ENCODE measurements at places on chromosomes 6 and 20. TPM values are rescaled to one million over a fixed set of nuclear protein-coding genes. Genes with fewer than 3 reads are reported as not detected.

GRCh38 chr6:39801456-39802251 is 9.5 kb downstream of the DAAM2 start:
- no peak for DNase-seq
- no peaks in the 10 kb centered on the region for H3K36me3 ChIP-seq
- H3K4me3 ChIP-seq, result no peak overlapping the region
- no peak overlapping the region for H3K27ac ChIP-seq
- peaks cover 2% of the 10 kb centered on the region for H3K27me3 ChIP-seq

DNA sequence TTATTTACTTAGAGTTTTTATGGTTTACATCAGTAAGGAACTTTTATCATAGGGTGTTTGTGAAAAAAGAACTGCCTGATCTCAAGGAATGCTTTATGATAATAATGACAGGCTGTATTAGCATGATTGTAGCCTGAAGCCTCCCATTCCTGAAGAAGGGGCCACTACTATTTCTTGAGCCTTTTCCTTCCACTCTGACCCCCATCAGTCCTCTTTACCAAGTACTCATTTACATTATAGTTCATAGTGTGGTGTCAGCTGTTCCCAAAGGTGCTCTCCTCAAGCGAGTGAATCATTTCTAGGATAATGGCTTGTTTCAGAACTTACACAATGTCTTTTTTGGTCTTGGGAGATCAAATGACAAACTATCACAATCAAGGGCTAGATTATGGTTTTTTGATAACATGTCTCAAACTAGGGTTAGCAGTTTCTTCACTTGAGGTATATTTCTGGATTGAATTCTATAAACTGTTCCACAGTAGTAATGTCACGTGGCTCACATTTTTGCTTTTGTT is 283.6 kb downstream of the CDKAL1 start:
- peaks cover 24% of the 10 kb centered on the region for H3K36me3 ChIP-seq
- H3K27me3 ChIP-seq, result no peaks in the 10 kb centered on the region
- no peak overlapping the region for H3K27ac ChIP-seq
- no peak for DNase-seq
- H3K4me1 ChIP-seq, result no peaks in the 10 kb centered on the region

CD24 gene
- 0.40 TPM for total RNA-seq

CALHM4 gene
- total RNA-seq, result not detected

GRCh38 chr6:114559419-114559818 is 216.6 kb upstream of the HS3ST5 start:
- no peaks in the 10 kb centered on the region for H3K4me1 ChIP-seq
- no peak overlapping the region for H3K4me3 ChIP-seq
- H3K27me3 ChIP-seq, result no peaks in the 10 kb centered on the region
- no peaks in the 10 kb centered on the region for H3K36me3 ChIP-seq
- DNase-seq, result no peak
- H3K27ac ChIP-seq, result no peak overlapping the region

VAPB gene
- total RNA-seq, result 31.5 TPM

GRCh38 chr6:65052626-65053025 is 654.4 kb downstream of the EYS start:
- no peak overlapping the region for H3K27ac ChIP-seq
- H3K36me3 ChIP-seq, result no peaks in the 10 kb centered on the region
- H3K4me1 ChIP-seq, result no peaks in the 10 kb centered on the region
- H3K27me3 ChIP-seq, result no peaks in the 10 kb centered on the region
- H3K4me3 ChIP-seq, result no peak overlapping the region

DNA sequence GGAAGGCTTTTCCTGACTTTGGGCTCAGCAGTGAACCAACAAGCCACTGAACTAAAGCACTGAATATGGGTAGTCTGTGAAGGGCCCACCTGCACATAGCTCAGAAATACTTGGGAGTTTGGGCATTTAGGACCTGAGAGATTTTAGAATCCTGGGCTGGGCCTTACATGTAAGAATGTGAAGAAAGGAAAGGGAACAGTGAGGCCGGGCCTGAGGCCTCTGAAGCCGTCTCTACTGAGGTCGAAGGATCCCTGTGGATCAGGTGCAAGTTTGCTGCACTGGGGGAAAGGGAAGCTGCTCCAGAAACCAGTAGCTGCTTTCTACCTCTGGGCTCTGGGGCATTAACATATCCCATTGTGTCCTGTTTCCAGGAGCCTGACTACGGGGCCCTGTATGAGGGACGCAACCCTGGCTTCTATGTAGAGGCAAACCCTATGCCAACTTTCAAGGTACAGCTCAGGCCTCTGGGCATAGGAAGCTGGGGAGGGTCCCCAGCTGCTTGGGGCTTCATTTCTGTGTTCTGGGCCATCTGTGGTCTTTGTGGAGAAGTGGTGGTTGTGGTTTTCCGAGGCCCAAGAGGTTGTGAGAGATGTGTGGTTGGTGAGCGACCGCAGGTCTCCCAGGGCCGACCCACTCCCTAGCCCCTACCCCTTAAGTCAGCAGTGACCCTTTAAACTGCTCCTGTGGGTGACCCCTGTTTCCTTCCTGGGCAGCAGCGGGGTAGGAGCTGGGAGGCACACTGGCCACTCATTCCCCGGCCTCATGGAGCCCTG is 30.3 kb downstream of the PLCG1 start:
- H3K27me3 ChIP-seq, result no peaks in the 10 kb centered on the region
- no peak overlapping the region for H3K4me3 ChIP-seq
- no peak for DNase-seq
- peaks cover 35% of the 10 kb centered on the region for H3K4me1 ChIP-seq
- H3K27ac ChIP-seq, result peak overlapping the region; percentile 38
- peaks cover 97% of the 10 kb centered on the region for H3K36me3 ChIP-seq

TMEM200A gene
- 3.0 TPM for total RNA-seq

DNA sequence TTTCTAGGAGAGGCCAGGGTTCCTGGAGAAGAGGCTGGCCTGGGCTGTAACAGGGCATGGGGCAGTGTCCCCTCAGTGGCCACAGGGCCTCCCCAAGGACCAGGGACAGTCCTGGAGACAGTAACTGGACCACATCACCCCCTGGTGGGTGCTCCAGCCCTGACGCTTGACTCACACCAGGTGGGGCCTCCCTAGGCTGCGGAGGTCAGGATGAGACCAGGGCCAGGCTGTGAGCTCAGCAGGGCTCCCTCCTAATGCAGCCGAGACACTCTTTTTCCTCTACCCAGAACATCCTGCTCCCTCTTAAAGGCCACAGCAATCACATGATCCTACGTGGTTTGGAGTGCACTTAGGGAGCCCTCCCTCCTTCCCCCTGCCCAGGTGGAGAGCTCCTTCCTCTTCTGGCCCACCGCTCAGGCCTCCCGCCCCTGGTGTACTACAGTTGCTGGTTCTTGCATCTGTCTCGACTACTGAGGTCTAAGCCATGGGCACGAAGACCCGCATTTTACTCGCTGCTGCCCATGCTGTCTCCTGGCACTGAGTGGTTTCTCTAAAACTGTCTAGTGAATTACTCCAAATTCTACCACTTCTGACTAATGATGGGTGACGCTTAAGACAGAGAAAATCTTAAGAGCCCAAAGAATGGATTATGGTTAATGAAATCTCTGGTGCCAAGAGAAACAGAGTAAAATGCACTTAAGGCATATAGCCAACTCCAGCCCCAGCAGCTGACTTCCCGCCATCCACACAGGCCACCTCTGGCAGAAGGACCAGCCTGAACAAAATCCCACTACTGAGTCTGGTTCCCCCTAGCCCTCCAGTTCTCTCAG is 166.1 kb upstream of the CST7 start:
- DNase-seq, result no peak
- no peaks in the 10 kb centered on the region for H3K36me3 ChIP-seq
- peaks cover 6% of the 10 kb centered on the region for H3K4me1 ChIP-seq
- H3K27ac ChIP-seq, result no peak overlapping the region
- H3K27me3 ChIP-seq, result peaks cover 7% of the 10 kb centered on the region
- no peak overlapping the region for H3K4me3 ChIP-seq

- H3K4me3 ChIP-seq, result no peak overlapping the region
- H3K27ac ChIP-seq, result no peak overlapping the region
- H3K4me1 ChIP-seq, result peaks cover 7% of the 10 kb centered on the region
- no peaks in the 10 kb centered on the region for H3K36me3 ChIP-seq
Observed at GRCh38 chr6:6724539-6725467, 136.3 kb downstream of the LY86 start.

GRCh38 chr6:27720607-27721580 is 191.3 kb downstream of the OR2B2 start:
- DNase-seq, result no peak
- peaks cover 28% of the 10 kb centered on the region for H3K4me1 ChIP-seq
- H3K27ac ChIP-seq, result peak overlapping the region; percentile 50

ZNF512B gene
- total RNA-seq, result 16.7 TPM

CSTF1 gene
- total RNA-seq, result 64.9 TPM

PSORS1C2 gene
- not detected for total RNA-seq

Measured in activated CD4-positive, alpha-beta memory T cell treated with anti-CD3 and anti-CD28 coated beads, Interleukin-2, amount 10 ng/mL, durations not matched to agents 7 days and 5 days (primary cell).